ENCODE measurements at places on chromosomes 7 and 10.

GRCh38 chr10:110525349-110526260, 27.9 kb downstream of the DUSP5 start:
- no peak for DNase-seq

DNA sequence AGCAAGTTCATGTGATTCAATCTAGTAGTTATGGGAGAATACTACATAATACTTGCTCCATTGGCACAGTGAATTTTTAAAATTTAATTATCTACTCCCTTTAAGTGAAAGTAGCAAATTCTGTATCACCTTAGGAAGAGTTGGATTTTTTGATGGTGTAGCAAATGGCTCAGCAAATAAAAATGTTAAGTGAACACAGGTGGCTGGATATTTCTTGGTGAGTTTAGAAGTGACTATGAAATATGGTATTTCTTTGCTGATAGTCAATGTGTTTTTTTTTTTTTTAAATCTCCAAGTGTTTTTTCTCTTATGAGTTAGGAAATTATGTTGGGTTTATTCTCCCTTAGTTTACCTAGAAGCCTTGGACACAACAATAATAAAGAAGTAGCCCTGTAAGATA, 67.8 kb downstream of the CREM start:
- no peak for DNase-seq

DNA sequence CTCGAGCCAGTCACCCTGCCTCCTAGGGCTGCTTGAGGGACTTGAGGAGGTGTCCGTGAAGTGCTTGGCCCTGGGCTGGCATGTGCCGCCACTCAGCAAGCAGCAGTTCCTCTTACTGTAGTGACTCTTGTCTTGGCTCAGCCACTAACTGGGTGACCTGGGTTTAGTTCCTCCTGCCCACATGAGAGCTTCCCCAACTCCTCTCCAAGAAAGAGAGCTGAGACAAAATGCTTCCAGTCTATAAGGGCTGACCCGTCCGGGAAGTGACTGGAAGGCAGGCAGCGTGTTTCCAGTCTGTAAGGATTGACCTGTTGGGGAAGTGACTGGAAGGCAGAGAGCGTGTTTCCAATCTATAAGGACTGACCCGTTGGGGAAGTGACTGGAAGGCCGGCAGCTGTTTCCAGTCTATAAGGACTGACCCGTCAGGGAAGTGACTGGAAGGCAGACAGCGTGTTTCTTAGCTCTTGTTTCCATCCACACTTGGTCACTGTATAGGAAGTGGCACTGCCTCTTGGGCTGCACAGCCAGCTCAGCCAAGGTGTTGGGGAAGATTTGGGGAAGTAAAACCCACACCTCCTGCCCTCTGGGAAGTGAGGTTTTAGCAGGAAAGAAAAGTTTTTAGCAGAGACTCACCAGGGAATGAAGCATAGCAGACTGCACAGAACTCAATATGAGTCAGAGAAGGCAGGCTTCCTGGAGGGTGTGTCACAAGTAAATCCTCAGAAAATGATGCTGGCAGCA, 53.3 kb upstream of the PPIF start:
- no peak for DNase-seq

GRCh38 chr10:133098426-133099124, 10.9 kb downstream of the ADGRA1 start:
- no peak for DNase-seq

GRCh38 chr7:64877714-64878610, 25.1 kb upstream of the ZNF273 start:
- DNase-seq, result no peak

DNA sequence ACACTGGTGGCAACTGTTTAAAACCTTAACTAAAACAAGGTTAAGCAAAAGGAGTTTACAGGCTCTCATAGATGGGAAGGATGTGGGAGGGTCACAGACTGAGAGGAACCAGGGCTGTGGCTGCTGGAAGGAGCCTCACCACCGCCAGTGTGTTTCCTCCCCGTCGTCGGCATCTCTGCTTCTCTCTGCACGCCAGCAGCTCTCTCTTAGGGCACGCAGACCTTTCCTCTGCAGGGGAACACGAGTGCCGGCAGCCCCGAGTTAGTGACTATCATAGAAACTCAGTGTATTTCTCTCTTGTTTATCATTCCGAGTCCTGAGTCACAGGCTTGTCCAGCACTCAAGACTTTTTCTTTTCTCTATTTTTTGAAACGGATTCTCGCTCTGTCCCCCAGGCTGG, 8.1 kb upstream of the SH2D4B start:
- no peak for DNase-seq

- no peak for DNase-seq
Measured at GRCh38 chr7:65404020-65404419, 30.4 kb downstream of the ZNF92 start.

DNA sequence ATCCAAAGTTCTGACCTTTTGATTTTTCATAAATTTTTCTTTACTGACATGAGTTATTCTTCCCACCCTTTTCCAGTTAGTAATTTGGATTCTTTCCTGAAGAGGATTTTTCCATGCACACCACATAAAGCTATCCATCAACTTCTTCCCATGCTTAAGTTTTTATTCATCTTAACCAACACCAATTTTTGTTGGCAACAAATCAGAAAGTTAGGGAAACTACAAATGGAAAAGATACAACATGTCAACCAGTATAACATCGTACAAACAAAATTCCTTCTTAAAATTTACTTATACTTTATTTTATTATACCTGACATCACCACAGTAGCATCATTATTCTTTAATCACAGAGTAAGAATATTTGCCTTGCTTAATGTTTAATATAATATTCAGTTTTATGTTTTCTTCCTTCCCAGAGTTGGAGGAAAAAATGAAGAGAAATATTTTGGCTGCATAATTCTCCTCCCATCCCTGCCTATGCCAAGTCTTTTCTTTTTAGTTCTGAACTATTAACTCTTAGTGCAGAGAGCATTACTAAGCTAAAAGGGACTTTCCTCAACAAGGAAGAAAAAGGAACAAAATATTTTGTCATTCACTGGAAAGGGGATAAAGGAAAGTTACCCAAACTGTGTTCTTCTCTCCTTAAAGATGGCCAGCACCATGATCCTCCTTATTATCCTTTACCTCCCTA, 67.5 kb upstream of the MEOX2 start:
- no peak for DNase-seq

GRCh38 chr7:9782275-9782674, 1191.4 kb upstream of the PHF14 start:
- DNase-seq, result no peak

- DNase-seq, result no peak
Measured at GRCh38 chr7:143514487-143514886, 36.8 kb downstream of the TAS2R41 start.

GRCh38 chr10:33125522-33126517, 167.8 kb upstream of the ITGB1 start:
- DNase-seq, result no peak

DNA sequence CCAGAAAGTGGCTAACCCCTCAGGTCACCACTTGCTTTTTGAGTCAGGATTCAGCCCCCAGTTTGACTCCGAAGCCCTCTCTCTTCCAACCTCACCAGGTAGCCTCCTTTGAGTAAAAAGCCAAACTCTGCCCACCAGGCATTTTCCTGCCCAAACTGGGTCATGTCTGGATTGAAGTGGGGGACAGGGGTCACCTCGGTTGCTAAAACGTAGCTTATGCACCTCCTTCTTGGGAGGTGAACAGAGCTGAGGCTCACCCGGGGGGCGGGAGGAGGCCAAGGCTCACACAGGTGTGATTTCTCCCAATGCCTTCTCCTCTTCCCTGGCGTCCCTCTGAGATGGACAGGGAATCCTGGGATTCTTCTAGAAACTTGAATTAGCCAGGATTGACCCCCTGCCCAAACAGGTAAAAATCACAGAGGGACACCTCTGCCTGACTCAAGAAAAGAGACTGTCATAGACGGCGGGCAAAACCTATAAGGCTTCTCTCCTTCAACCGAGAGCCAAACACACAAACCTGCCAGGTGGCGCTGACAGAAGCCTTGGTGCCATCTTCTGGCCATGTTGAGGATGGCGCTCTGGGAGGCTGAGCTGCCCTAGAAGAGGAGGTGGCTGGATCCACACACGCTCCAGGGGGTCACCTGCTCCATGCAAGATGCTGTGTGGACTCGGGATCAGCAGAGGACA, 51.6 kb downstream of the PRLHR start:
- no peak for DNase-seq

GRCh38 chr7:129434675-129435318, 565 bp downstream of the STRIP2 start:
- DNase-seq, result no peak

- DNase-seq, result no peak
Measured at GRCh38 chr7:126302639-126303038, 950.1 kb downstream of the GRM8 start.

DNA sequence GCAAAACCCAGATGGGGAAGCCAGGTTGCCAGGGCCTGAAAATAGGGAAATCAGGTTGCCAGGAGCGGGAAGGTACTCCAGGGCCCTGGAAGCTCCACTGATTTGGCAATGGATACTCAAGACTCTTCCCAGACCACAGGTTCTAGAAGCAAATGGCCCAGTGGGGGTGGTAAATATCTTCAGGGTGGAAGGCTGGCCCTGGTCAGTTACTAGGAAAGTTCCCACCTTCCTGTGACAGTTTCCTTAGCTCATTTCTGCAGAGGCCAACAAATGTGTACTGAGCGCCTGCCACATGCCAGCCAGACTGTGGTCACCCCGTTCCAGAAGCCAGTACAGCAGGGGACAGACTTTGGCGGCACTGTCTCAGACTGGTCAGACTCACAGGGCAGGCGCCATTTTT, 113.6 kb downstream of the FAM53B start:
- DNase-seq, result no peak

DNA sequence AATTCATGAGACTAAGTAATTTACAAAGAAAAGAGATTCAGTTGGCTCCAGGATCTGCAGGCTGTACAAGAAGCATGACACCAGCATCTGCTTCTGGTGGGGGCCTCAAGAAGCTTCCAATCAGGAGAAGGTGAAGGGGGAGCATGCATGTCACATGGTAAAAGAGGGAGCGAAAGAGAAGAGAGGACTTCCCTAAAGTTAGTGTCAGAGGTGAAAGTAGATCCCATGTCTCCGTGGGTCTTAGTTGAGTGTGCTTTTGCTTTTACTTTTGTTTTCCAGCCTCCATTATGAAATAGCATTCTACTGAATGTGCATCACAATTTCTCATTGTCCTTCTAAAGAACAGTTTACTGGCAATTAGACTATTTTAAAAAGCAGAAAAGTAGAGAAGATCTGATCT, 213.6 kb upstream of the FZD1 start:
- no peak for DNase-seq

DNA sequence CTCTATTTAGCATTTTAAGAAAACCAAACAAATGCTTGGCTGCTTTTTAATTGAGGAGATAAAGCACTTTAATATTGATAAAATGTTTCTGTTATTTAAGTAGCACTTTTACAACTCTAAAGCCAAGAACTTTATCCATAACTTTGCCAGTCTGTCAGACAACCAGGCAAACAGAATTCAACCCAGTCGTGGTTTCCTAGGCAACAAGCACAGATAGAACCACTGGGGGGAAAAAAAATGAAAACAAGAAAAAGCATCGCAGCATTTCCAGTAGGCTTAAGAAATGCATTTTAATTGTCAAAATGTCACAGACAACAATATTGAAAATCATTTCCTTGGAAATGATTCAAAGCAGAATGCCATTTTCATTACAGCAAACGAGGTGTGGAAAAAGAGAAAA, 323.4 kb downstream of the PARD3 start:
- DNase-seq, result no peak

DNA sequence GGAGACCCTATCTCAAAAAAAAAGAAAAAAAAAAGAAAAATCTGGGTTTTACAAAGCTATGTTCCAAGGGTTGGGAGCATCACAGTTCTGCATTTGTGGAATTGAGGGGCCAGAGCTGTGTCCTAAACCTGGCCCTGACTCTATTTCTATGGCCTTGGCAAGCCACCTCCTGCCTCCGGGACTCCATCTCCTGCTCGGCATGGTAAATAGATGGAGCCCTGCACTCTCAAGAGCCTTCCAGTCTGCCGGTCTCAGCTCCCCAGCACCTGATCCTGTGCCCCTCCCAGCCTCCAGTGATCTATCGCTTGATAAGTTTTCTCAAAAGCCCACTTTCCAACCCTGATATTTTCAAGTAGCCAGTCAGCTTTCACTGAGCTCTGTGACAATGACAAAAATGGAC, 43.0 kb downstream of the KCNH2 start:
- DNase-seq, result no peak

- no peak for DNase-seq
Measured at GRCh38 chr7:134750083-134751062, 29.1 kb upstream of the CALD1 start.

- DNase-seq, result no peak
Measured at GRCh38 chr7:13181216-13181615, 493.8 kb downstream of the ARL4A start.
